ENCODE measurements at places on chromosomes 4 and X.

DNA sequence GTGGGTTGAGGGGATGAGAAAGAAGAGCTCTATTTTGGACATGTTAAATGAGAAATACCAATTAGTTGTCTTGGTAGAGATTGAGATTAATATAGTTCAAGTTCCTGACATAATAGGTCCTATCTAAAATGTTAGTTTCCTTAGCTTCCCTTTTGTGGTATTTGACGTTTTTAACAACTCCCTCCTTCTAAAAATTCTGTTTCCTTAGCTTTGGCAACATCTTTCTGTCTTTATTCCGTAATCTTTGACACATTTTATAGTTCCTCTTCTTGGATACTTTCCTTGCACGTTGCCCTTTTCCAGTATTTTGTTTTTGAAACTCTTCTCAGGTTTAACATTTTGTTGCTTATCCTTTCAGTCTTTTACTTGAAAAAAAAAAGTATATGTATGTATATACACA, 36.9 kb downstream of the LAMTOR3 start:
- no peak for DNase-seq

GRCh38 chr4:17619416-17620105, 5.1 kb downstream of the MED28 start:
- DNase-seq, result no peak

DNA sequence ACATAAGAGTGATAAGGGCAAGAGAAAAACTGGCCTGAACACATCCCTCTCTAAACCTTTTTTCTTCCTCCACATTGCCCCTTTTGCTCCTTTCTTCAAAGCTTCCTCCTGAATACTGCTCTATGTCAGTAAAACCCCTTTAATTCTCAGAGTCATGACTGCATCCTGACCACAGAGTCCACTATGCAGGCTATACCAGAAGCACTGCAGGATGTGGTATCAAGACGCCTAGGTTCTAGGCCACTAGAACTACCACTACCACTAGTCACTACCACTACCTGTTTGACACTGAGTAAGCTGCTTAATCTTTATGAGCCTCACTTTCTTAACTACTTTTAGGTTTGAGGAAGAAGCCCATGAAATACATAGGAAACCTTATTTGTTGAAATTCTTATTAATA, 38.7 kb downstream of the ARHGEF9 start:
- no peak for DNase-seq

DNA sequence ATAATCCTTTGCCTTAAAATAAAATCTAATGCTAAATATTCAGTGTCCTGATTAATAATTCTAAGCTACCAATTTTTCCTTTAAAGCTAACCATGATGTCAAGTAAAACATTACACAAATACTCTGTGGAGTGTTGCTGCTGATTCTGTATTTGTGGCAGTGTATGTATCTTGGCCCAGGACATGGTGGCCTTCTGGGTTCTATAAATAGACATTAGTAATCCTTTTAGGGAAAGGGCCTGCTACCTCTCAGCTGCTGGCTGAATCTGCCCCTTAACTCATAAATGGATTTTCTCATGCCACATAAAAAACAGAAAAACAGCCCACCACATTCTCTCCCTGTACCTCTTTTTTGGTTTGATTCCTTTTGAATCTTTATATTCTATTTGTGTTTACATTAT, 1.2 kb upstream of the XK start:
- no peak for DNase-seq

GRCh38 chr4:2484185-2484584, 15.3 kb downstream of the RNF4 start:
- DNase-seq, result no peak

DNA sequence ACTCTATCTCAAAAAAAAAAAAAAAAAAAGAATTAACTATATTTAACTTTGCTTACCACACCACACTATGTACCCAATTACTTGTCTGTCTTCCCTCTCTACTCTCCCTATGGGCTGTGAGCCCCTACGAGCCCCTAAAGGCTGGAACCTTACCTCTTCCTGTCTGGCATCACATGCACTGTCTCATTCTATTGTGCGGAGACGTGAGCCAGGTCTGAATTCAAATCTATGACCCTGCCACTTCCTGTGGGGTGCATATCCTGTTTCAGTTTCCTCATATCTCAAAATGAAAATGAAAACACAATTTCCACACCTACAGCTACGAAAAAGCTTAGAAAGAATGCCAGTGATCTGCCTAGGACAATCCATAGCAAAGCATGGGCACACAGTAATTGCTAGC, 42.9 kb upstream of the HS3ST1 start:
- peak; percentile 39 for DNase-seq

- DNase-seq, result no peak
Measured at GRCh38 chr4:85520765-85521749, 46.1 kb downstream of the ARHGAP24 start.

DNA sequence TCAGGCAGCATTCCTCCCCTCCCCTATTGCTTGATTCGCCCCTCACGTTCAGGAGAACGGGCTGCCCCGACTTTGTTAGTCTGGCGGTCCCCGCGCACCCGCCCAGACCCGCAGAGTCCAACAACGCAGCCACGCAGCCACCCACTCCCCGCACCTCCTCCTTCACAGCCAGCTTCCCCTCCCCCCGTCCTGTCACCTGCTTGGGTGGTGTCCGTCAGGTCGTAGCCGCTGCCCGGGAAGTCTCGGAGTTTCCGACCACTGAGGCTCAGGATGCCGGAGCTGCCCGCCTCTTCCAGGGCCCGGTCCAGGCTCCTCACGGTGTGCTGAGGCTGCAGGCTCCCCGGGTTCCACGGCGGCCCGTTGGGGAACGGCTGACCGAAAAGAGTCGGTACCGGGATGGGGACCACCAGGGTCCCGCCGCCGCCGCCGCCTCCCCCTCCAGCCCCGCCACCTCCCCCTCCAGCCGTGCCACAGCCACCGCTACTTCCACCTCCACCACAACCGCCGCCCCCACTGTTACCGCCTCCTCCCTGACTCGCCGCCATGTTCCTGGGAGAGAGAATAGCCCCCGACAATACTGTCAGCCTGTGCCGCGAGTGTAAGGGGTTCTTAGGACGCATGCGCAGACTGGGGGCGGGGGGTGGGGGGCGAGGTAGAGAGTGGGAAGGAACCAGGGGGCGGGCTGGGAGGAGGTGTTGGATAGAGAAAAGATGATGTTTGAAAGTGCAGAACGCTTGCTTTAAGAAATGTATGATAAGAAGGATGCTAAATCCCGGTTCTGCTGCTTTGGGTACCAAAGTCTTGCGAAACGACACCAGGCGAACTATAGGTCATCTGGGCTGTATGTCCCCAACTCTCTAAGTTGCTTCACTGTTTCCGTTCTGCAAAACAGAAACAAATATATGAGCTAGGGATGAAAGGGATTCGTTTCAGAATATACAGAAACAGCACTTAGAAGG, at the start of gene LRCH2:
LRCH2 (minus strand) TSS at position 600 of the 959 bp plus-strand sequence; CDS start at position 545, 55 bp downstream.
- no peak for DNase-seq

GRCh38 chr4:10656988-10657387, 27.6 kb downstream of the CLNK start:
- no peak for DNase-seq
